ENCODE measurements at places on chromosomes 16 and 17. TPM values are rescaled to one million over a fixed set of nuclear protein-coding genes. Genes with fewer than 3 reads are reported as not detected.

Gene SUMO2
- 681 TPM for polyA plus RNA-seq

Gene CLDN7
- polyA plus RNA-seq: 52.3 TPM

GRCh38 chr16:9738690-9739089 is 443.5 kb downstream of the GRIN2A start:
- no peak for DNase-seq

- no peak for DNase-seq
Measured at GRCh38 chr17:80716986-80717719, 172.5 kb downstream of the RPTOR start.

- DNase-seq: no peak
Measured at GRCh38 chr16:82011199-82011641, at the start of gene SDR42E1. Gene SDR42E1 (minus strand): TSS chr16:82011470. CDS start chr16:82000858, 10,612 bp downstream.

DNA sequence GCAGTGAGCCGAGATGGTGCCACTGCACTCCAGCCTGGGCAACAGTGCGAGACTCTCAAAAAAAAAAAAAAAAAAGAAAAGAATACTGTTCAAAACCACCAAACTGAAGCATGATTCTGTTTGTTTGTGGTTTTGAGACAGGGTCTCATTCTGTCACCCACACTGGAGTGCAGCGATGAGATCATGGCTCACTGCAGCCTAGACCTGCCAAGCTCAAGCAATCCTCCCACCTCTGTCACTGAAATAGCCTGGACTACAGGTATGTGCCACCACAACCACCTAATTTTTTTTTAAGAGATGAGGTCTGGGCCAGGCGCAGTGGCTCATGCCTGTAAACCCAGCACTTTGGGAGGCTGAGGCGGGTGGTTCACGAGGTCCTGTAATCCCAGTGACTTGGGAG is 4.3 kb downstream of the SUMO2 start:
- DNase-seq: no peak

DNA sequence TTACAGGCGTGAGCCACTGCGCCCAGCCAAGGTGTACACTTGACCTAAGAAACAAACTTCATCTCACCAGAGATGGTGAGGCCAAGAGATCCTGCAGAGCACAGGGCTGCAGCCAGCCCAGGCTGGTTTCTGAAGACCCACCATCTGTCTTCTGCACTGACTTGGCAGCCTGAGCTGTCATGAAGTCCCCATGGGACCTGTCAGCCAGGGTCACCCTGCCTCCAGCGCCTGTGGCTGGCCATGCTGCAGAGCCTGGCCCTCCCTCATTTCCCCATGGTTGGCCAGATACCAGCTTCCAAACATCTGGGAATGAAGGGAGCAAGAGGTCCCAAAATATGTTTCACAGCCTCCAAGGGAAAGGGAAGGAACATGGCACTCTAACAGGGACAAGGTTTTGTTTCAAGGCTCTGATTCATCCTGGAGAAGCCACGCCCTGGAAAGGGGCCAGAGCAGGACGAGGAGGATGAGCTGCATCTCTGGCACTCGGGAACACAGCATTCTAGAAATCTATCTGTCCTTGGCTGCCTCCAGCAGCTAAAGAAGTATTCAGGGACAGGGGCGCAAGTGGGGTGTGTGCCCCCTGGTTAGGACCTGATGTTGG is 45.3 kb downstream of the DDX19A start:
- no peak for DNase-seq

DNA sequence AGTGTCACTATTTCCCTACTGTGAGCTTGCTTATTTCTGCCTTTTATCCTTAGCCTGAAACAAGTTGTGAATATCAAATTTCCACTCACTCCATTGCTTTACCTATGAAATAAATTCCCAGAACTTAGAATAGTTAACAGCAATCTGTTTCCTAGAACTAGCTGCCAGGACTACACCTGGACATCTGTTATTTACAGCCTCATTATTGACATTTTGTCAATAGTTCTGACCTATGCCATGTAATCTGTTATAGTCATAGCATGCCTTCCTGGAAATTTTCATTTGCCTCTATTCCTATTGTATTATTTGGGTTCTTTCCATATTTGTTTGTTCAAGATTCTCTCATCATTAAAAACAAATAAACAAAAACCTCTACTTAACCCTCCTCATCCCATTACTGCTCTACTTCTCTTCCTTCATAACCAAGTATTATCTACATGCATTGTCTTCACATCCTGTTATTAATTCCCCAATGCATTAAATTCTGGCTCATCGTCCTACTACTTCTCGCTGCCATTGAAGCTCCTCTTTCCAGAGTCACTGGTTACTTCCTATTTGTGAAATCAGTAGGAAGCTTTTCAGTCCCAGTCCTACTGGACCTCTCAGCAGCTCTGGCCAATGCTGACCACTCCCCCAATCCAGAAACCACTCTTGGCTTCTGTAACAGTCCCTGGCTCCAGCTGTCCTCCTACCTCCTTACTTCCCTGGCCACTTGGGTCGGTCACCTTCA is 55.3 kb downstream of the PIGL start:
- DNase-seq: no peak

GRCh38 chr16:6258056-6258455 is 1074.6 kb upstream of the RBFOX1 start:
- DNase-seq: no peak

GRCh38 chr17:48037036-48037837 is at the start of gene COPZ2:
Gene COPZ2 (minus strand): TSS chr17:48037797. CDS start chr17:48037777, 20 bp downstream.
- DNase-seq: no peak

Gene MRPL58
- polyA plus RNA-seq: 26.8 TPM

GRCh38 chr16:55364811-55365210 is 40.8 kb downstream of the IRX6 start:
- no peak for DNase-seq

- DNase-seq: no peak
Measured at GRCh38 chr16:23105309-23105708, 43.9 kb downstream of the USP31 start.

- no peak for DNase-seq
Measured at GRCh38 chr17:45029758-45030423, 21.5 kb downstream of the DCAKD start.

Gene C17orf50
- not detected for polyA plus RNA-seq

GRCh38 chr17:50266384-50267073 is 7.7 kb upstream of the TMEM92 start:
- DNase-seq: no peak

GRCh38 chr17:40597556-40598300 is 32.5 kb upstream of the CCR7 start:
- no peak for DNase-seq

Gene CIITA
- 4.9 TPM for polyA plus RNA-seq

Gene PDXDC1
- 86.6 TPM for polyA plus RNA-seq

Gene TCAP
- polyA plus RNA-seq: 1.2 TPM

- DNase-seq: no peak
Measured at GRCh38 chr17:72609501-72609900, 483.0 kb downstream of the SLC39A11 start.

GRCh38 chr17:62309396-62309795 is 71.0 kb upstream of the EFCAB3 start:
- DNase-seq: no peak

Gene TPSB2
- 0.24 TPM for polyA plus RNA-seq

DNA sequence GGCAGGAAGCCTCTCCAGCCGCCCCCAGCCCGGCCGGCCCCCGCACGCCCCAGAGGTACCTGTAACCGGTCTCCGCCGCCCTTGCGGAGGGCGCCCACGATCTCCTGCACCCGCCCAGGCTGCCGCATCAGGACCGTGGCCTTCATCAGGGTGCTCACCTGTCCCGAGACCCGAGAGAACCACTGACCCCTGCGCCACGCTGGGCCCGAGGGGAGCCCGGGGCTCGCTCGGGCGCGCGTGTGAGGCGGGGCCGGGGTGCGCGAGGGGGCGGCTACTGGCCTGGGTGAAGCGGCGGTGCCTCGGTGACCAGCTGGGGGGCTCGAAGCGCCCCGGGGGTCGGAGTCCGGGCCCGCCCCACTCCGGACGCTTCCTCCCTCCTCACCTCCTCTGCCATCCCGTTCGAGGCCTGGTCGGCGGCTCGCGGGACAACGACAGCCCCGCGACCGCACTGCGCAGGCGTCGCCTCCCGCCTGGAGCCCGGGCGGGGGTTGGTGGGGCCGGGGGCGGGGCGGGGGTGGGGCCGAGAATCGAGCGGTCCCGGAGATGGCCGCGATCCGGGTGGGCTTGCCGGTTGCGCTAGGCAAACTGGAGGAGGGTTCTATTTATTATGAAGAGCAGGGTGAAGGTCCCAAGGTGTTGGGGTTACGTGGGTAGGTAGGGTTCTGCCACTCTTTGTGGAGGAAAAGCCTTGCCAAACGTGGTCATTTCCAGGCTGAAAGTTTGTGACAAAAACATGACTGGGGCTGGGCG is at the start of gene NT5C3B:
NT5C3B (minus strand) TSS at position 433 of the 750 bp plus-strand sequence; CDS start at position 394, 39 bp downstream.
- no peak for DNase-seq

GRCh38 chr16:81610144-81610842 is 165.7 kb downstream of the CMIP start:
- DNase-seq: no peak

DNA sequence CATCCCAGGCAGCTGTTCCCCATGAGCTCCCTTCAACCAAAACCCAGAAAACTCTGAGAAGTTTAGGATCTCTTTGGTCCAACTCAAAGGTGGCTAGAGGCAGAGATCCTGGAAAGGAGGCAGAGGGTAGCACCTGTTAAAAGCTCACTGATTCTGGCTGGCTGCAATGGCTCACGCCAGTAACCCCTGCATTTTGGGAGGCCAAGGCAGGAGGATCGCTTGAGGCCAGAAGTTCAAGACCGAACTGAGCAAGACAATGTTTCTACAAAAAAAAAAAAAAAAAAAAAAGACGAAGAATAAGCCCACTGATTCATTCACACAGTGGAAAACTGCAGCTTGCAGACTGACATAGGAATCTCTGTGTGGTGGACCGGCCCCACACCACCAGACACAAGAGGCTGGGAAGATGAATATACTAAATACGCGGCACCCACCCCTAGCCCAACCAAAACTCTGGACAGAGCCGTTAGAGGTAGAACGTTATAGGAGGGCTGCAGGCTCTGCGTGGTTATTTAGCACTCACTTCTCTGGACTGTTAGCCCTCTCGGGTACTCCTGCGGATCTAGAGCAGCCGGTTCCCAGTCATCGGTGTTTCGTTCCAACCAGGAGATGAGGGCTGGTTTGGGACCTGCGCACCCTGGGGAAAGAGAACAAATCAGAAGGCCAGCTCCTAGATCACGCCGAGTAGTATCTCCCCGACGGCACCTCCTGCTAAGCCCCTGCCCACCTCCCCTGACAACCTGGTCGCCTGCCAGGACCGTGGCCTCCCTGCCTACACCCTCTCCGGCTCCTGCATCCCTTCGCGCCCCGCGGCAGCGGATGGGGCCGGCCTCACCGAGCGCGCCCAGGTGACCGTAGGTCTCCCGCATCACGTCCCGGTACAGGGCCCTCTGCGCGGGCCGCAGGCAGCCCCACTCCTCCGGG is 925 bp downstream of the ZNF689 start:
- no peak for DNase-seq

Gene KRT33A
- not detected for polyA plus RNA-seq

Gene RANBP10
- polyA plus RNA-seq: 30.7 TPM

DNA sequence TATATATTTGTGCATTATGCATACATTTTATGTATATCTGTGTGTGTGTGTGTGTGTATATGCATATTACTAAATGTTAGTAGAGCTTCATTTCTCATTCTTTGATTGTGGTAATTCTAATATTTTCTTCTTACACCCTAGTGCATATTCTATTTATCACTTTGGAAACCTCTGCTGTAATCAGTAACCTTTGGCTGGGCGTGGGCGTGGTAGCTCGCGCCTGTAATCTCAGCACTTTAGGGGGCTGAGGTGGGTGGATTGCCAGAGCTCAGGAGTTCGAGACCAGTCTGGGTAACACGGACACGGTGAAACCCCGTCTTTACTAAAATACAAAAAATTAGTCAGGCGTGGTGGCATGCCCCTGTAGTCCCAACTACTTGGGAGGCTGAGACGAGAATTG is 26.9 kb downstream of the CPSF4L start:
- no peak for DNase-seq

Gene DPEP2
- 0.45 TPM for polyA plus RNA-seq

GRCh38 chr16:79100447-79100846 is 500.1 kb downstream of the MAF start:
- DNase-seq: no peak

Gene UTS2R
- 0.57 TPM for polyA plus RNA-seq

DNA sequence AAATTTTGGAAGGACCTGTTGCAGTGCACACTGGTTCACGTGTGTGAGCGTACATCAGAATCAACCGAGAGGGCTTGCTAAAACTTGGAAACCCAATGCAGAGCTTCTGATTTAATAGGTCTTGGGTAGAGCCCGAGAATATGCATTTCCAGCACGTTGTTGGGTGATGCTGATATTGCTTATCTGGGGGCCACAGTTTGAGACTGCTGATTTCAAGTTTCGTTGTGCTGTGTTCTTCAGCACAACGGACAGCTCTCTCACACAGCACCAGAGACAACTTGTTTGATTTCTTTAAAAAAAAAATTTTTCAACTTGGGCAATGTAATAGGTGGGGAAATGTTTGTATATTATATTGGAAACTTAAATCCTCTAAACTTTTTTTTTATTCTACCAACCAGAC is 9.4 kb downstream of the OR4D2 start:
- DNase-seq: no peak

DNA sequence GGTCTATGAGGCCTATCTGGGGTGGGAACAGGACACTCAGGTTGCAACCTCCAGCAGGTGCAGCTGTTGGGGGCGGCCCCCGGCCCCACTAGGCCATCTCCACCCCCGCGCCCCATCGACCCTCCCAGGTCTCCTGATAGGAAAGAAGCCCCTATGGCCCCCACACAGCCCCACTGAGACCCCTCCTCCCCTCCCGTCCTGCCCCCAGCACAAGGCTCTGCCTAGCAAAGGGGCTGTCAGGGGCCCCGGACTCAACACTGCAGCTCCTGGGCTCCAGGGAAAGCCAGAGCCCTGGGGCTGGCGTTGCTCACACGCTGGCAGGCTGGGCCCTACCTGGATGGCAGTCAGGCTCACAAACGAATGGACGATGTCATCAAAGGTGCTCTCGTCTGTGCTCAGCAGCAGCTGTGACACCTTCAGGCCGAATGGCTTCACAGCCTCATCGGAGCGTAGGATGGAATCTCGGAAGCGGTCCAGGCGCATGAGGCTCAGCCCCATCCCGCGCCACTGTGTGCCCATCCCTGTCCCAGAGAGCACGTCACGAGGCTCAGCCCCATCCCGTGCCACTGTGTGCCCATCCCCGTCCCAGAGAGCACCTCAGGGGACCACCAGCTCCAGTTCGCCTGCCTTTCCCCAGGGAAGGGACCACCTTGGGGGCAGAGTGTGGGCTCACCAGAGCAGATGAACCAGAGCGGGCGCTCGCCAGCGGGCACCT is 7.3 kb downstream of the FASN start:
- DNase-seq: no peak

DNA sequence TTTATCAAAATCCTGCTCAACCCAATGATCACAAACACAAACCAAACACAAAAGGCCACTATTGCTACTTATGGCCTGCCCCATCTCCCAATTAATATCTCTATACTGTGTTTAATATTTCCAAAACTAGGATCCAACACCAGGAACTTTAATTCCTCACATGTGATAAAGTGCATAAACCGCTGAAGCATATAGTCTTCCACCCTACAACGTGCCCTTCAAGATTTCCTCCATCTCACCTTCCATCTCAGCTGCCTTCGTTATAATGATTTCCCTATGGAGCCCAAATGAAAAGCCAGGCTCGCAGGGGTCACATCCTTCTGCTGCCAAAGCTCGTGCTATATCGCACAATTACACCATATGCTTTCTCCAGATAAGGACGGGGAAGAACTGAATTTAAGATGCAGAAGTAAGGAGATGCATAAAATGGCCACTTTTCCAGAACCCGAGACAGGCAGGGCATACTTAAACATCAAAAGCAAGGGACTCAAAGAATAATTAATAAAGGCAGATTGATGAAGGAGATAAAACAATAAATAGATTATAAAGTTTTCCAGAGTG is 1.8 kb downstream of the MYH10 start:
- DNase-seq: no peak

GRCh38 chr16:87927195-87927562 is 9.2 kb downstream of the CA5A start:
- no peak for DNase-seq

GRCh38 chr16:56776562-56776961 is 46.6 kb downstream of the NUP93 start:
- DNase-seq: no peak
